ENCODE measurements at places on chromosomes 13 and 19.

GRCh38 chr13:99658261-99658991 is 157.2 kb downstream of the TM9SF2 start:
- peak; percentile 26 for DNase-seq

- DNase-seq, result no peak
These were observed 27.0 kb downstream of the MTRF1 start for GRCh38 chr13:41236369-41236768.

DNA sequence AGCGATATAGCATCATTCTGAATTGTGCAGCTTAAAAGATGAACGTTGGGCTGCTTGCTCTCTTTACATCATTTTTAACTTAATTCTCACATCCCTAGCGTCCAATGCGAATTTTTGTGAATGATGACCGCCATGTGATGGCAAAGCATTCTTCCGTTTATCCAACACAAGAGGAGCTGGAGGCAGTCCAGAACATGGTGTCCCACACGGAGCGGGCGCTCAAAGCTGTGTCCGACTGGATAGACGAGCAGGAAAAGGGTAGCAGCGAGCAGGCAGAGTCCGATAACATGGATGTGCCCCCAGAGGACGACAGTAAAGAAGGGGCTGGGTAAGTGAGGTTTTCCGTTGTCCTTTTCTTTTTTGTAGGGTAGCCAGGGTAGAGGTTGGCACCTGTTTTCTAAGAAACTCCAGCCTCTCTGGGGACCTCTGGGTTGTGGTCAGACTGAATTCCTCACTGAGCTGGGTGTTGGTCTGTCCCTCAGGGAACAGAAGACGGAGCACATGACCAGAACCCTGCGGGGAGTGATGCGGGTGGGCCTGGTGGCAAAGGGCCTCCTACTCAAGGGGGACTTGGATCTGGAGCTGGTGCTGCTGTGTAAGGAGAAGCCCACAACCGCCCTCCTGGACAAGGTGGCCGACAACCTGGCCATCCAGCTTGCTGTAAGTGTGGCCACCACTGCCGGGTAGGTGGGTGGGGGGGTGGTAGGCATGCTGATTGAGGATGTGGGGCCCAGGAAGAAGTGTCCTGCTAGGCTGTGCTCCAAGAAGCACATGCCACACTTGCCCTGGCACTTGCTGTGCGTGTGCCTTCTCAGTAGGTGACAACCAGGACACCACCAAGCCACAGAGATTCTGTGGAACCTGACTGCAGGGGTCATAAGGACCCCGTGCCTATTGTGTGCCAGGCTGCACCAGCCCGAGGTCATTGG is 17.0 kb downstream of the ILF3 start:
- DNase-seq, result no peak

DNA sequence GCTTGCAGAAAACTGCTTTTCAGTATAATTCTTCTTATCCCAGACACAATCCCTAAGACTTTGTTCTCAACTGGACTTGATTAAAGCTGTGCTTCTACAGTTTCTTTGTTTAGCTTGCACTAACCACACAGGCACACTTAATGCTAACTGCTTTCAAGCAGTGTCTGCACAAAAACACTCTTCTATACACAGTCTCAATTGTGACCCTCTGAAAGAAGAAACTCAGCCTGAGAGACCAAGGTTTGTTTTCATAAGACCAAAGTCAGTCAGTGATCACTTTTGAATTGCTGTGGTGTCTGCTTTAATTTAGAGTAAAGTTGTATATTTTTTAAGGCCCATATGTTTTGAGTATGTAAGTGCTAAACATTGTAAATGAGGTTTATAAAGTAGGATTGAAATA is 431.2 kb downstream of the KCTD12 start:
- DNase-seq, result no peak

DNA sequence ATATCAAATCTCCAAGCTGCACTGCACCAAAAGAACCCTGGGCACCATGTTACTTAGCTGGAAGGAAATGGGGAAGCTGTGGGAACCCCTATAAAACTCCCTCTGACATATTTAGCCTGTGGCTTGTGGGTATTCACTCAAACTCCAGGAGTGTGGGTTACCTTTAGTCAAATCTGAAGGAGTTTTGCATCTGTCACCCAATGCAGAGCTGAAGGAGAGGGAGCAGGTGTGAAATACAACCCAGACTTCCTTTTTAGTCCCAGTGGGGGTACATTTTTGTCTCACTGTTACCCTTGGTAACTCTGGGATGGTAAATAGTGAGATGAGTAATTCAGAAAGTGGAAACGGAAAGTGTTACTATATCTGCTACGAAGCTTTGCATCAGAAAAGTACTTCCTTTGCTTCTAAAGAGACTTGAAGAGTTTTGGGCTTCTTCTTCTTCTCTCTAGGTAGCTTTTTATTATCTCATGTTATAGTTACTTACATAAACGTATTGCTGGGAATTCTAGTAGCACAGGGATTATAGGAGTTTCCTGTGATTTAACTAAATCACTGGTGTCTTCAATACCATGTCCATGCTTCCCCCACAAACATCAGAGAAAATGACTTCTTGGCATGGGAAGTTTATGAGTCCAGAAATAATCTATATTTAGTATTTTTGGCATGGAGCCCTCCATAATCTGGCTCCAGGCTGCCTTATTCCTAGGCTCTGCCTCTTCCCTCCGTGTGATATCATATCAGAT is 105.9 kb downstream of the AKAP11 start:
- peak; percentile 47 for DNase-seq

DNA sequence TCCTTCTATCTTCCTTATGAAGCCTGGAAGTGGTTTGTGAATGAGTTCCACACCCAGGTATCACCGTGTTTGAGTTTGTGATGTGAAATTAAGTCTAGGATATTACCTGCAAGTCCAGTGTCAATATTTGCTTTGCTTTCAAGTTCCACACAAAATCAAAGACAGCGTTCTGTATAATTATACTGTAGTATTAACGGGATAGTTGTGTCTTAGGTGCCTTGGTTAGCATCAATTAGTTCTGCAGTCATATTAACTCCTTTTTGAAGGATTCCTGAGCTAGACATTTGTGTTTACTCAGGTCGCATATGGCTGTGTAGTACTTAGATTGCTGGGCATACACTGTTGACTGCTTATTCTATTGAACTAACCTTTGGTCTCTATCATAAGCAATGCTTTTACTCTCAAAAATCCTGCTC is 54.4 kb downstream of the ERCC5 start:
- DNase-seq, result no peak

GRCh38 chr13:41694545-41695301 is 237.4 kb downstream of the RGCC start:
- DNase-seq, result no peak

DNA sequence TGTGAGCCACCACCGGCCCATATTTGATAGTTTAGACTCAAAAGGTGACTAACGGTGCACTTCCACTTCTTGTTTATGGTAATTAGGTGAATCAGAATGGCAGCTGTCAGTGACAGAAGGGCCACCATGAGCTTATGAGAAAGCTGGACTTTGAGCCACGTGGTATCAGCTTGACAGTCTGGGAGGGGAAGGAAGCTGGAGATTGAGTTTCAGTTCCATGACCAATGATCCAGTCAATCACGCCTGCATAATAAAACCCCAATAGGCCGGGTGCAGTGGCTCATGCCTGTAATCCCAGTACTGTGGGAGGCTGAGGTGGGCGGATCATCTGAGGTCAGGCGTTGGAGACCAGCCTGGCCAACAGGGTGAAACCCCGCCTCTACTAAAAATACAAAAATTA is 8.2 kb downstream of the EID2B start:
- DNase-seq, result no peak

- DNase-seq, result no peak
These were observed 107.8 kb downstream of the EDNRB start for GRCh38 chr13:77810878-77811277.

GRCh38 chr19:19372656-19373416 is 32.6 kb upstream of the GATAD2A start:
- DNase-seq, result no peak

GRCh38 chr13:67917291-67917987 is 687.3 kb upstream of the PCDH9 start:
- no peak for DNase-seq

GRCh38 chr13:72763411-72763810 is 18.3 kb downstream of the DIS3 start:
- DNase-seq, result no peak

GRCh38 chr19:2015608-2015950 is at the start of gene BTBD2:
Gene BTBD2, minus strand, starts transcription at chr19:2015714. Its CDS starts 11 bp downstream, at chr19:2015703.
- DNase-seq, result no peak

DNA sequence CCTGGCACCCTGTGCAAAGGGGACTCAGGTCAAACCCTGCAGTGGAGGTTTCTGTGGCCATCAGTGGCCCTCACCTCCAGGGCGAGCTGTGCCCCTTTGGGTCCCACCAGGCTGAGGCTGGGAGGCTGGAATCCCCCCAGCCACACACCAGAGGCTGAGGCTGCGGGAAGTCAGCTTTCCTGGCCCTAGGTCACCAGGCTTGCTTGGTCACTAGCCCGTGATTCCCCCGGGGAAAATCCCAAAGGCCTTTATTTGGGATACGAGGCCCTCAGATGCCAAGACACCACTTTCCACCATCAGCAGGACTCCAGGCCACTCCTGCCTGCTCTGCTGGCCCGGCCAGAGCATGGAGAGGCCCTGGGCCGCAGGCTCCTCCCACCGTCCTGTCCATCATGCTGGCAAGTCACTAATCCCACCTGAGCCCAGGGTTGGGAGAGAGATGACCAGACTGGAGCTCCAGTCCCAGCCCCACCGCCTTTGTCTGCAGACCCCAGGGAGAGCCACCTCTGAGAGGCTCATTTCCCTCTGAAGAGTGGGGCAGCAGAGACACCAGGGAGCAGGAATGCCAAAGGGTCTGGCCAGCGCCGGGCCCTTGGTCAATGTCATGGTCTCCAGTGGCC is 4.7 kb downstream of the NKPD1 start:
- DNase-seq, result no peak

- no peak for DNase-seq
These were observed 22.5 kb downstream of the NKPD1 start for GRCh38 chr19:45138303-45138751.

DNA sequence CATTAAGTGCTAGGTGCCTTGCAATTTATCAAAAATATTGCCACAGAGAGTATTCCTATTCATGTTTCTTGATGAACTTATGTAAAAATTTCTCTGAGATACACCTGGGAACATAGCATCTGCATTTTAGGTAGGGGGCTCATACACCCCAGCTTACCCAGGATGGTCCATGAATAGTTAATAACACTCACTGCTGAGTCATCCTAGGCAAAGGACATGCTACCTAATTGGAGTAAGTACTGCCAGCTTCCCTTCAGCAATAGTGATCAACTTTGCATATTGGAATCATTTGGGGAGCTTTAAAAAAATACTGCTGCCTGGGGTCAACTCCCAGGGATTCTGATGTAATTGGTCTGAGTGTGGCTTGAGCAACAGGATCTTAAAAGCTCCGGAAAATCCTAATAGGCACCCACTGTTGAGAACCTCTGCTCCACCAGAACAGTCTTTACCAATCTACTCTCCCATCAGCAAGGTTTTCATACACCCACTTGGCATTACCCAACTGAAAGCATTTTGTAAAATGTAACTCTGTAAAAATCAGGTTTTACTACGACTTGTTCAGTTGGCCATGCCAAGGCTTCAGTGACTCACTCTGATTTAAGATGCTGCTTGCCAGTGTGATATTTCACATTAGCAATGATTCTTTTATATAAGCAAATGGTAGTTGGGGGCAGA is 67.2 kb upstream of the FNDC3A start:
- no peak for DNase-seq

GRCh38 chr19:40947573-40947972 is 43.5 kb upstream of the CYP2B6 start:
- DNase-seq, result no peak

DNA sequence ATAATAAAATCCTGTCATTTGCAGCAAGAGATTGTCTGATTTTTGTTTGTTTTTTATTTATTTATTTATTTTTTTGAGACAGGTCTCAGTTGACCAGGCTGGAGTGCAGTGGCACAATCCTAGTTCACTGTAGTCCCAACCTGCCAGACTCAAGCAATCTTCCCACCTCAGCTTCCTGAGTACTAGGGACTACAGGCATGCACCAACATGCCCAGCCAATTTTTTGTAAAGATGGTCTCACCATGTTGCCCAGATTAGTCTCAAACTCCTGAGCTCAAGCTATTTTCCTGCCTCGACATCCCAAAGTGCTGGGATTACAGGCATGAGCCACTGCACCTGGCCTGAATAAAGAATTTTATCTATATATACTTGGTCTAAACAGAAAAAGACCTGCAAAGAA is 17.6 kb downstream of the ZNF233 start:
- no peak for DNase-seq

GRCh38 chr13:62093984-62094780 is 678.5 kb upstream of the PCDH20 start:
- no peak for DNase-seq

DNA sequence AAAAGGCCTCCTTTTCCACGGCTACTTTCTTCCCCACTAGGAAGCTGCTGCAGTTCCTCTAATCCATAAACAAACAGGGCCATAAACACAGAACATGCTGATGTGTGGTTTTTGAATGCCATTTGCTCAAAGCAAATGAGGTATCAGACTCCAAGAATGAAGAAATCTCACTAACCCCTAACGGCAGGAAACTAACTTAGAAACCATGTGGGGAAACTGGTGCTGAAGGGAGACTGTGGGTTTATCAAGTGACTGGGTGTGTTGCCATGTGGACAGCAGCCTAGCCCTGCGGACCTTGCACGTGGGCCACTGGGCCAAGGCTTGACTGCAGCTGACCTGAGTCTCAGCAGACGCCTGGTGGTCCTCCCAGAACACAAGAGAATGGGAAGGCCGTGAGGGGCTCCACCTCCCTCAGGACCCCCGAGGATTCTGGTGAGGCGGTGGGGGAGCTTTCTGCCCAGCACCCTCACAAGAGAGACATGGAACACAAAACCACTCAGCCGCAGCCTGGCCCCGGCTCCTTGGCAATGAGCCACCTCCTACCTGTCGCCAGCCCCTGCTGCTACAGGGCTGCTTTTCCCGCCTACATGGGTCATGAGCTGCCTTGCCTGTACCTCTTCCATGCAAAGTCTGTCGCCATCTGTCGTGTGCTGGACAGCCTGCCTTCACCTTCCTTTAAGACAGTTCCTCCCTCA is 10.6 kb downstream of the SLC15A1 start:
- no peak for DNase-seq

DNA sequence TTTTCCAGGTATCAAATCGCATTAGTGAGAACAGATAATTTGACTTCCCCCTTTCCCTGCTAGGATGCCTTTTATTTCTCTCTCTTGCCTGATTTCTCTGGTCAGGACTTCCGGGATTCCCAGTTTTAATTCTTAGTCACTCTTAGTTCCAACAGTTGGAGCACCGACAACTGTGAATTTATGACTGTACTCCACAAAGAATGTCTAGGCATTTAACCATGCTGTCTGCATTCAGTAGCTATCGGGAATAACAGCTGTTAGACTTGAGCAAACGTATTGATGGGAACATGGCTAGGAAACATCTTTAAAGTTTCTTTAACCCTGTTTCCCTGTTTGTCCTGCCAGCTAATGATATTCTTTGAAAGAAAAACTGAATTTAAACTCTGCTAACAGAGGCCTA is 14.1 kb upstream of the SPACA7 start:
- no peak for DNase-seq

DNA sequence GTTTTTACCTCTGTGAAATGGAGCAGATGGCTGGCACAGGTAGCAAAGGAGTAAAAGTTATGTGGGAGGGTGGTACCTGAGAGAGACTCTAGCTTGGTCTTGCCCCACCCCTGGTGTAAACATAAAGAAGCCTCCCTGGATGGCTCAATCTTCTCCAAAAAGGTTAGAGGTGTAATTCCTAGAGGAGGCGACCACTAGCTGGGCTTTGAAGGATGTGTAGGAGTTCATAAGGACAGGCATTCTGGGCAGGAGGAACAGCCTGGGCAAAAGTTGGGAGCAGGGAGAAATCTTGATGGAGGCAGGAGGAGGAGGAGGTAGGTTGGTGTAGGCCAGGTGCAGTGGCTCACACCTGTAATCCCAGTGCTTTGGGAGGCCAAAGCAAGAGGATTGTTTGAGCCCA is 7.8 kb upstream of the ICAM4 start:
- no peak for DNase-seq
